Keratinocyte (primary cell): ENCODE measurements at places on chromosomes 1 and 21. TPM values are rescaled to one million over a fixed set of nuclear protein-coding genes. Genes with fewer than 3 reads are reported as not detected.

- no peak for DNase-seq
Observed at GRCh38 chr1:77847621-77848080, 40.8 kb upstream of the NEXN start.

DNA sequence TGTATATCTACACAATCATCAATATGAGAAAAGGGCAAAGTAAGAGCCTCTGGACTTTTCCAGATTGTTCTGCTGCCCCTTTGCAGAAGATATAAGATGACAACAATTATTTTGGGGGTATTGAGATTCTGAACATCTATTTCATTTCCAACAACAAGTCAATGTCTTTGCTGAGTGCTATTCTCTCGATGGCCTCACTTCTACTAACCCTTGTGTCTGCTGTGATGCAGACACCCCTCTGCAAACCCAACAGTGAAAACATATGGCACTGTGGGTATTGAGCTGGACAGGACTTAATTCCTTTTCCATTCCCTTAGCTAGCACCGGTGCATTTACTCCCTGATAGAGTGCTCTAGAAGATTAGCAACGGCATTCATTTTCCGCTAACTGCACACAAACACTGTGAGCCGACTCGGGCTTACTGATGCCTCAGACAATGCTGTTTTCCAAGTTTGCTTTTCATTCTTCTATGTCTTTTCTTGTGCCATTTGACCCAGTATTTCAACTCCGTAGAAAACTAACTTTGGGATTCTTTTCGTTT is 33.4 kb upstream of the SMYD2 start:
- no peak for DNase-seq

GRCh38 chr1:11126569-11126968 is 26.9 kb upstream of the EXOSC10 start:
- no peak for DNase-seq

DNA sequence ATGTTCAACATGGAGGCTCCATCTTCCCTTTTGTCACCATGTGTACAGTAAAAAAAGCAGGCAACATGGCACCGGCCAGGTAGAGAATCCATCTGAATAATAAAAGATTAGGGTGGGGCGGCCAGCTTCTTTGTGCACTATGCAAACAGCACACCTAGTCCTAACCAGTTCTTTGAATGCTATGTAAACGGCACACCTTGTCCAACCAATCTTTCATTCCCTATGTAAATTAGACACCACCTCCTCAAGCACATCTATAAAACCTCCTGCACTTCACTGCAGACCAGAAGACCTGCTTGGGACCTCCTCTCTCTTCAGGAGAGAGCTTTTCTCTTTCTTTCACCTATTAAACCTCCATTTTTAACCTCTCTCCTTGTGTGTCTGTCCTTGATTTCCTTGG is 28.2 kb downstream of the TFB2M start:
- no peak for DNase-seq

DNA sequence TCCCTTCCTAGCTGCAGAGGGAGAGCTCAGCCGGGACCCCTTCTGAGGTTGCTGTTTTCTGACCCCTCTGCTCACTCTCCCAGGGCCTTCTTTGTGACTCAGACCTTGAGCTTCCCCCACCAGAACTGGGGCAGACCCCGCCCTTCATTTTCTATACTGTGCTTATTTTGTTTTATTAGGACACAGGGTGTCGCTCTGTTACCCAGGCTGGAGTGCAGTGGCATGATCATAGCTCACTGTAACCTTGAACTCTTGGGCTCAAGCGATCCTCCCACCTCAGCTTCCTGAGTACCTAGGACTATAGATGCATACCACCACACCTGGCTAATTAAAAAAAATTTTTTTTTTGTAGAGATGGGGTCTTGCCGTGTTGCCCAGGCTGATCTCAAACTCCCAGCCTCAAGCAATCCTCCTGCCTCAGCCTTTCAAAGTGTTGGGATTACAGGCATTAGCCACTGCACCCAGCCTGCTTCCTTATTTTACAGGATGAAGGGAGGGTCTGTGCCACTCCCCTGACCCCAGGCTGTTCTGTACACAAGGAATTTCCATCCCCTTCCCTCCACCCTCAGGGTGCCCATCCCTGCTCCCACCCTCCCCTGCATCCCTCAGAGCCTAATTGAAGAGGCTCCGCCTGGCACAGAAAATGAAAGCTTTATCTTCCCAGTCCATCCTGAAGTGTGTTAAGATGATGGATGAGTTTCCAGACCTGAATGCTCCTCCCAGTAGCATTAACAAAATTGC is 195.2 kb upstream of the POU3F1 start:
- no peak for DNase-seq

GRCh38 chr1:6970221-6970620 is 185.0 kb downstream of the CAMTA1 start:
- no peak for DNase-seq

DNA sequence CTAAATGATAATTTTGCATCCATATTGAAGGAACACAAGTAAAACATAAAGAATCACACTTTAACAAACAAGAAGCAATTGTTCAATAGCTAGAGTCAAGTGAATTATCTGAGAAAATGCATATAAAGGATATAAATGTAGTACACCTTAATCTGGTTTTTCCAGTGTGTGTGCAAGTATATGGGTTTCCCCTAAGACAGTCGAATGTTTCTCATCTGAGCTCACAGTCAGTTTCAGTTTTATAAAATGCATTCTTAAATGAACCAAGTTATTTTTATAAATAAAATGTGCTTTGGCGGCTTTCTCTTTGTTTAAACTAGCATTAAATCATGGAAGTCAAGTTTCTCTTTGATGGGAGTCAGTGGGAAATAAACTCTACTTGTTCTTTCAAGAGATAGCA is 125.9 kb downstream of the PTPRC start:
- no peak for DNase-seq

DNA sequence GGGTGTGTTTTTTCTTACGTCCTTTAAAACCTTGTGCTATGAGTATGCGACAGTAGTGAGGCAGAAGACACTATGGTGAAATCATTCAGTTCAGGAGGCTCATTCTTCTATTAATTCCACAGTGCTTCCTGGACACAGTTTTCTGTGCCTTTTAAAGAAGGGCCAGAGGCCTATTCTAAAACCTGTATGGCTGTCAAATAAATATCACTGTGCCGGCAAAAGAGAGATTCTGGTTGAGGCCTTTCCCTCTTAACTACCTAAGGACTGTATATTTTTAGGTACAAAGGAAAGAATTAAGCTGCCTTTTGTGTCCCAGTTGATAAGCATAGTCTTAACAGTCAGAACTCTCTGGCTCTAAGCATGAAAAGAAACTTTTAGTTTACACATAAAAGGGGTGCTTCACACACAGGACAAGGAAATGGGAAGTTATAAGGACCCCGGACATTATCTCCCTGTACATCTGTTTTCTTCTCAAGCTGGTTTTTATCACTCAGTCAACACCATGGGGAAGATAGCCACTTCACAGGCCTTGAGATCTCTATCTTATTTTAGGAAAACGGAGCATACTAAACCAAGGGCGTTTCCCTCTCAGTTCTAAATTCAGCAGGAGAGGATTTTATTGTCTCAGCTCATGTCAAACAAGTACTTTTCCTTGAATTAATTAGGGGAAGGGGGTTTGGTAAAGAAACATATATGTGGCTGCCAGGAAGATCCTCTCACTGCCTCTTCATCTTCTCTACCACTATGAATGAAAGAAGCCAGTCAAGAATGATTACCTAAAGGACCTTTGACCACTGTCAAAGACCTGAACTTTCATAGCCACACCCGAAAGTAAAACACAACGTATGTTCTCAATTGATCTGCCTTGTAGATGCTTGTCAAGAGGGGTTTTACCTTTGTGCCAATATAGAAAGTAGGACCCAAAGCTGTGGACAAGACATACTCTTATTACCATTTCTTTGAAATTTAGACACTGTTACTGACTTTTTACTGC is 71.4 kb upstream of the HSPA13 start:
- DNase-seq = no peak

- no peak for DNase-seq
Observed at GRCh38 chr1:230487773-230488428, 61.8 kb upstream of the PGBD5 start.

GRCh38 chr1:55039342-55040082 is at the start of gene PCSK9:
PCSK9 (plus strand) TSS chr1:55039548; CDS start chr1:55039838, 290 bp downstream.
- DNase-seq = peak; percentile 73

- DNase-seq = no peak
Observed at GRCh38 chr1:228897901-228898300, 162.6 kb downstream of the RHOU start.

DNA sequence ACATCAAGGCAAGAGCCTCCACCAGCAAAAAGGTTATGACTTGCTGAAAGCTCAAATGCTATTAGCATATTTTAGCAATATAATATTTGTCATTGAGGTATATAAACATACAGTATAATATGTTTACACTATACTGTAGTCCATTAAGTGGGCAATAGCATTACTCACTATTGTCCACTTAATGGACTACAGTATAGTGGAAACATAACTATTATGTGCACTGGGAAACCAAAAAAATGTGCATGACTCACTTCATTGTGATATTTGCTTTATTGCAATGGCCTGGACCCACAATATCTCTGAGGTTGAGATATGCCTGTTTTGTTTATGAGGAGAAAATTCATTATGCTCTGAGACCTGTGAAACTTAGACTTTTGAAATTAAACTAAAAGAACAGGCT is 300.0 kb downstream of the BARHL2 start:
- no peak for DNase-seq

The TNFRSF8 gene
- polyA plus RNA-seq = 0.02 to 0.09 TPM (median 0.03 TPM) in 3 replicates

The IFI16 gene
- 118 to 193 TPM (median 145 TPM) in 3 replicates for polyA plus RNA-seq

The REN gene
- polyA plus RNA-seq = 0.05 TPM in 1 of 3 replicates, not detected in the others

The HTR1D gene
- 0.08 to 0.30 TPM (median 0.14 TPM) in 3 replicates for polyA plus RNA-seq

The PADI1 gene
- 0.96 to 2.1 TPM (median 1.0 TPM) in 3 replicates for polyA plus RNA-seq

The ANGPTL3 gene
- polyA plus RNA-seq = not detected in 3 replicates

The HAPLN2 gene
- polyA plus RNA-seq = not detected in 3 replicates

The SLX9 gene
- 18.5 to 26.8 TPM (median 21.8 TPM) in 3 replicates for polyA plus RNA-seq

The CGN gene
- 2.0 to 4.1 TPM (median 2.9 TPM) in 3 replicates for polyA plus RNA-seq

The NTMT2 gene
- not detected in 3 replicates for polyA plus RNA-seq

The PCP4L1 gene
- polyA plus RNA-seq = 0.04 to 0.24 TPM in 2 of 3 replicates, not detected in the other

The C1orf53 gene
- 3.0 to 7.0 TPM (median 6.2 TPM) in 3 replicates for polyA plus RNA-seq

The GREM2 gene
- not detected in 3 replicates for polyA plus RNA-seq

The LIN9 gene
- polyA plus RNA-seq = 2.8 to 5.6 TPM (median 2.9 TPM) in 3 replicates
